ENCODE measurements at places on chromosomes 11 and 22. TPM values are rescaled to one million over a fixed set of nuclear protein-coding genes. Genes with fewer than 3 reads are reported as not detected.

The GPHA2 gene
- total RNA-seq = not detected

GRCh38 chr11:14546672-14547071 is 26.5 kb upstream of the PSMA1 start:
- DNase-seq = no peak

GRCh38 chr11:26571861-26572654 is at the start of gene MUC15:
MUC15 (minus strand) TSS chr11:26572263; CDS start chr11:26567094, 5,169 bp downstream.
- no peak for DNase-seq

DNA sequence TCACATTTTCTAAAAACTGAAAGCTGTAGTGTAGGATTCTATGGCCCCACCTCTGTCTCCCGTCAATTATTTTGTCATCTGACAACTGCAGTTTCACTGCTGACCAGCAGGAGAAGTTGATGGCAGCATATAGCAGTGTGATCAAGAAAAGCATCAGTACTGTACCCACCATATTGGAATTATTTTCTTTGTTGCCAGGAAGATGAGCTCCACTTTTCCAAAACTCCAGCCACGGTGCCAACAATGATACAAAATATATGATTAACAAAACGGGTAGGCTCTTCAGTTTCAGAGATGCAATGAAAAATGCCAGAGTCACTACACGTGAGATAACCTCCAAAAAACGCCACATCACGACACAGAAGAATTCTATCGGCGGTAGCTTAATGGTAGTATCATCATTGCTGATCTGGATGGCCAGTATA is 41.3 kb downstream of the XKR3 start:
- DNase-seq = peak; percentile 31

Measured in H7 (cell line).